GM03348 (cell line): ENCODE measurements at places on chromosomes 1 and 21.

DNA sequence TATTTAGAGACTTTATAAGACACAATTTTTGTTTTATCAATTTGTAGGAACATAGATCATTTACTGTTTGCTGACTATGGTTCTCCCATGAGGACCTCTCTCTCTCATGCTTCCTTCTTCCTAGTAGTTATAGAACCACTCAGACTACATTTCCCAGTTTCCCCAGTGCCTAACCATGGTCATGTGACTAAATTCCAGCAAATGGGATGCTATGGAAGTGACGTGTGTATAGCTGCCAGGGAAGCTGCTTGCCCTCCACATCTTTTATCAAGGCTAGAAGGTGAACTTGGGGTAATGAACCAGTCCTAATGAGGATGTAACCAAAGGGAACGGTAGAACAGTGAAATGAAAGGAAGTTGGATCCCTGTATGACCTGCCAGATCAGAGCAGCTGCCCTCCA lies 184.0 kb downstream of the MIS18A start:
- peak; percentile 54 for DNase-seq

- no peak for DNase-seq
Observed at GRCh38 chr1:61055110-61055614, 27.2 kb upstream of the NFIA start.

- DNase-seq, result no peak
Observed at GRCh38 chr1:180970333-180971079, 52.2 kb downstream of the STX6 start.

- DNase-seq, result peak; percentile 87
Observed at GRCh38 chr1:21022279-21023040, 154.2 kb downstream of the EIF4G3 start.

- DNase-seq, result peak; percentile 34
Observed at GRCh38 chr1:224433041-224433691, 1.4 kb downstream of the WDR26 start.

DNA sequence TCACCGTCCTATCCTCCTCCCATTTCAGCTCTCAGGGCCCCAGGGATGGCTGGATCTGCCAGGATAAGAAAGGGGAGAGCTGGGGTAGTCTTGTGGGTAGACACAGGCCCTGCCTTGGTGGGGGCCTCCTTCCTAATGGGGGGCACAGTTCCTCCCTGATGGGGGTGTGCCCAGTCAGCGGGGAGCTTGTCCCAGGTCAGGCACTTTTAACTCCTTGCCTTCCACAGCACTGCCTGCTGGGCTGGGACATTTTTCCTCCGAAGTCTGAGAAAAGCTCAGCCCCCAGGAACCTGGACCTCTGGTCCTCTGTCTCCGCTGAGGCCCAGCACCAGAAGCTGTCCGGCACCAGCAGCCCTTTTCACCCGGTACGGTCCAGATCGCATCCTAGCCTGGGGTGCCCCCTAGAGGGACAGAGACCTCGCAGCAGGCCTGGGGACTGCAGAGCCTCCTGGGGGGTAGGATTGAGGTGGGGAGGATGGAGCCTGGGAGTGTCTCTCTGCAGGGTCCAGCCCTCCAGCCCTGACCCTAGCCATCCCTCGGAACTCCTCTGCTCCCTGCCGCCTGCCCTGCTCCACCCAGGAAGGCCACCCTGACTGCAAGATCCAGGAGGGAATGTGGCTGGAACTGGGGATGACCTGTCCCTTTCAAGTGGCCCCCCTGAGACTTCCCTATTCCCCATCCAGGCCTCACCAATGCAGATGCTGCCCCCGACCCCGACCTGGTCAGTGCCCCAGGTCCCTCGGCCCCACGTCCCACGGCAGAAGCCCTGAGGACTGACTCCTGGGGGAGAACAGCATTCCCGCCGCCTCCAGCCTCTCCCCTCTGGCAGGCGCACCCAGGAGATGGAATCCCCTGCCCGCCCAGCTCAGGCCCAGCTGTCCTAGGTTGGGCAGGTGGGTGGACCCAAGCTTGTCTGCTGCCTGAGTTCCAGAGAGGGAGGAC lies 12.0 kb downstream of the MIIP start:
- DNase-seq, result peak; percentile 77

- peak; percentile 84 for DNase-seq
Observed at GRCh38 chr21:32371913-32372314, 20.9 kb downstream of the URB1 start.

- no peak for DNase-seq
Observed at GRCh38 chr1:39494671-39495410, 3.4 kb downstream of the BMP8A start.

- no peak for DNase-seq
Observed at GRCh38 chr1:170672316-170672715, 8.4 kb downstream of the PRRX1 start.

DNA sequence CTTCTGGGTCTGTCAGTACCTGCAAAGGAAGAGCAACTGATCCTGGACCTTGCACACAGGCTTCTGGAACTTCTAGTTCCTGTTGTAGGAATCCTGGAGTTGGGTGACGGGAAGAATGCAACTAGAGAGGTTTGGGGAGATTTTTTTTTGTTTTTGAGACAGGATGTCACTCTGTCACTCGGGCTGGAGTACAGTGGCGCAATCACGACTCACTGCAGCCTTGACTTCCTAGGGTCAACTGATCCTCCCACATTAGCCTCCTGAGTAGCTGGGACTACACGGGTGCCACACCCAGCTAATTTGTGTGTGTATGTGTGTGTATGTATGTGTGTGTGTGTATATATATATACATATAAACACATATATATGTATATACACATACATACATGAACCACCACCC lies 18.8 kb downstream of the ENTREP3 start:
- no peak for DNase-seq

DNA sequence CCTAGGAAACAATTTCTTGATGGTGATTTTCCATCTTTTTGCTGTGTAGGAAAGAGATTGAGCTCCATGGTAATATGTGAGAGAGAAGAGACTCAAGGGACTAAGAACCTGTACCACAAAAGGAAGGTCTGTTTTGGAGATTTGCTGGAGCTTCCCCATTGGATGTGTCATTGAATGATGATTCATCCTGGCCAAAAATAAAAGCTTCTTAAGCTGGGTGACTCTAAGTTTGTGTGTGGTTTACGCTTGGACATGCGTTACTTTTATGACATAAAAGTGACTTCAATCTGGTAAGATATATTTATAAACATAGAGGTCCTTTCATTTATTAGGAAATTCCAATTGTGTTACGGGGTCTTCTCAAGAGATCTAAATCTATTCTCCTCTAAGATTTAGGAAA lies 17.4 kb upstream of the IL19 start:
- DNase-seq, result peak; percentile 47

GRCh38 chr1:228781161-228781808 lies 46.0 kb downstream of the RHOU start:
- DNase-seq, result peak; percentile 18

- peak; percentile 98 for DNase-seq
Observed at GRCh38 chr1:8026153-8026975, at the start of gene ERRFI1. Gene ERRFI1, minus strand, starts transcription at chr1:8026309. Its CDS starts 10,690 bp downstream, at chr1:8015619.

DNA sequence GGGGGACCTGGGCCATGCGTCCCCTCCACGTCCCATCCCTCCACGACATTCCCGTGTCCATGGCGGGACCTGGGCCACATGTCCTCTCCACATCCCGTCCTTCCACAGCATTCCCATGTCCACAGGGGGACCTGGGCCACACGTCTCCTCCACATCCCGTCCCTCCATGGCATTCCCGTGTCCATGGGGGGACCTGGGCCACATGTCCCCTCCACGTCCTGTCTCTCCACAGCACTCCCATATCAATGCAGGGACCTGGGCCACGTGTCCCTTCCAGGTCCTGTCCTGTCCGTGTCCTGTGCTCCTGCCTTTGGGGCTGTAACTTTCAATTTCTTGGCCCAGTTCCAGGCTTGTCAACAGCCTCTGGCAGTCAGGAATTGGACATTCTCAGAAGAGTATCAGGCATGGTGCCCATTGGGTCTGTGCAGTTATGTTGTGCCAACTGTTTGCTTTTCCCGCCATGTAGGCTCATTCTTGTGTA lies 47.1 kb downstream of the WNT9A start:
- DNase-seq, result no peak

- DNase-seq, result peak; percentile 62
Observed at GRCh38 chr1:33257207-33257771, 997 bp downstream of the ZNF362 start.

- DNase-seq, result no peak
Observed at GRCh38 chr1:10867914-10868598, 71.6 kb upstream of the CASZ1 start.

DNA sequence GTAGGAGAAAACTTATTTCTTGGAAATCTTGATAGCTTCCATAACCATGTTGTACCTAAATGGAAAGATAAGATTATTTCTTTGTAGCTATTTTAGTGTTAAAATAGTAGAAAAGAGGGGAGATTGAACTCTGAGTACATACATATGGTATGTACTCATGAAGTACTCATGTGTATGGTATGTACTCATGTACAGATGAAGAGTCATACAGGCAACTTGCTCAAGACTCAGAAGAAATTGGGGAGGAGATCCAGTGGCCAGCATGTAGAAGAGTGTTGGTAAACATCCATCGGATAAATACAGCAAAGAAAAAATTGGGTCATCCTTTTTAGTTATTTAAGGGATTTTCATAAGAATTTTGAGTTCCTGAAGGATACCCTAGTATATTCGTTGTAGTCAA lies 29.0 kb downstream of the MDM4 start:
- DNase-seq, result no peak

DNA sequence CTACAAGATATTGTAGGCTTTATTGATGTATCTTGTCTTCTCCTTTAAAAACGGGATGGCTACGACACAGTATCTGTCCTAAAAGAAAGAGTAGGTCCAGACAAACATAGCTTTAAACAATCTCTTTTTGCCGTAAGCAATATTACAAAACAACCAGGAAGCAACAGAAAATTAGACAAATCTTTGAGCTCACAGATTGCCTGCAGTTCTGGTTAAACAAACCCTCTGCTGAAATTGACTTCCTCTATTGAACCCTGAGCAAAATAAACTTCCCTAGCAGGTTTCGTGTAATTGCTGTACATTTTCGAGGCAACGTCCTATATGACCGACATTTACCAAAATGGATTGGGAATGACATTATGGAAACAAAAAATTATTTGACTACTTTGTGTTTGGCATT lies 50.6 kb downstream of the CHML start:
- no peak for DNase-seq

DNA sequence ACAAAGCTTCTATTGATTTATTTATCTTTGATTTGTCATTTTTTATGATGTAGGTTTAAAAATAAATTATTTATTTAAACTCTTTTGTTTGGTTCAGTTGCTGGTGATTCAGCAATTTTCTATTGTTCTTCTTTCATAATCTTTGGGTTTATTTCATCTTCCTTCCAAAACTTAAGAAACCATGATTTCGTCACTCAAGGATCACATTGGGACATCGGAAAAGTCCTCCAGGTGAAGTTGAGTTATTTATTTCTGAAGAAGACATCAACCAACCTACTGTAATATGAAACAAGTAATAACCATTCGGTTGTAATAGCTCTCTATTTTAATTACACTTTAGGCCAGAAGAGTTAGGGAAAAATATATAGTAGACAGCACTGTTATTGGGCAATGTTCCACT lies 23.0 kb upstream of the WLS start:
- DNase-seq, result no peak

- DNase-seq, result peak; percentile 67
Observed at GRCh38 chr21:38853421-38853919, 47.7 kb downstream of the ETS2 start.
